ENCODE measurements at places on chromosomes 3 and 15.

DNA sequence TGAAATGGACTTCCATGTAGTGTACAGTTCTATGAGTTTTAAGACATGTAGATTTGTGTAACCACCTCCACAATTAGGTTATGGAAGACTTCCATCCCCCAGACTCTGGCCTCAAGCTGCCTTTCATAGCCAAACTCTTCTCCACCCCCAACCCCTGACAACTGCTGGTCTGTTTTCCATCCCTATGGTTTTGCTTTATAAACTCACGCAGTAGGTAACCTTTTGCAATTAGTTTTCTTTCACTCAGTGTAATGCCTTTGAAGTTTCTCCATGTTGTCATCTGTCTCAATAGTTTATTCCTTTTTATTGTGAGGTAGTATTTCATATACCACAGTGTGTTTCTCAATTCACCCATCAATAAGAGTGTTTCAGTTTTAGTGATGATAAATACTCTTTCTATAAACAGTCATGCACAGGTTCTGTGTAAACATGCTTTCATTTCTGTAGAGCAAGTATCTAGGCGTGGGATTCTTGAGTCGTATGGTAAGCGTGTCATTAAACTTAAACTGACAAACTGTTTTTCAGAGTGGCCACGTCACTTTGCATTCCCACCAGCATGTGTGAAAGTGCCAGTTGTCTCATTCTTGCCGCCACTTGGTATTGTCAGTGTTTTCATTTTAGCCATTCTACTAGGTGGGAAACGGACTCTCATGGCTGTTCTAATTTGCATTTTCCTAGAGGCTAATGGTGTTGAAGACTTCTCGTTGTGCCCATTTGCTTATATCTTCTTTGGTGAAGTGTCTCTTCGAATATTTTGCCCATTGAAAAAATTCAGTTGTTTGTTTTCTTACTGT, 47.3 kb upstream of the ALDH1A3 start:
- DNase-seq = no peak

- no peak for DNase-seq
Measured at GRCh38 chr3:151644986-151645385, 88.7 kb upstream of the AADACL2 start.

DNA sequence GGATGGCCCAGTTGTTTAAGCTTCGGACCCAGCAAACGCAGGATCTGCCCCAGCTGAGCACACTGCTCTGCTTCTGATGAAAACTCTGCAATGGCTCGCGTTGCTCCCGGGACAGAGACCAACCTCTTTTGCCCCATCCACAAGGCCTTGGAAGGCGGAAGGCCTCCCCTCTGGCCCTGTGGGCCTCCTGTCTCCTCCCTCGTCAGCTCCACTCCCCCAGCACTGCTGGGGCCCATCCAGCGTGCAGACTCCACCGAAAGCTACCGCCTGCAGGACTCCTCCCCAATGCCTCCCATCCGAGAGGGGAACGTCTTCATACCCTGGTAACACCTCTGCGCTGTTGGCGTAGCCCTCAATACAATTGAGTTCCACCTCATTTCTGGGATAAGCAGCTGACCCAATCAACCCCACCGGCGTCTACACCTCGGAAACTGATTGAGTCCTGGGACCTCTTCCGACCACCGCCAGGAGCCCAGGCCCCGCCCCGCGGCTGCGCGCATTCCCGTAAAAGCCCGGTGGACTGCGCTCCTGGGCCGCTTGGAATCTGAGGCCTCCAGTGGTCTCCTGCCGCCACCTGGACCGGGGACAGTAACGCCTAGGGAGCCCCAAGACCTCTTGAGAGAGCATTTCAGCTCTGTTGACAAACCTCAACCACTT, at the start of gene PRR23E:
PRR23E (plus strand) TSS at position 556 of the 657 bp plus-strand sequence. CDS start 3,555 bp downstream, outside the sequence.
- DNase-seq = no peak

GRCh38 chr3:132756108-132756650, 34.0 kb upstream of the NPHP3 start:
- no peak for DNase-seq

GRCh38 chr3:156803952-156804741, 22.0 kb upstream of the LEKR1 start:
- no peak for DNase-seq

DNA sequence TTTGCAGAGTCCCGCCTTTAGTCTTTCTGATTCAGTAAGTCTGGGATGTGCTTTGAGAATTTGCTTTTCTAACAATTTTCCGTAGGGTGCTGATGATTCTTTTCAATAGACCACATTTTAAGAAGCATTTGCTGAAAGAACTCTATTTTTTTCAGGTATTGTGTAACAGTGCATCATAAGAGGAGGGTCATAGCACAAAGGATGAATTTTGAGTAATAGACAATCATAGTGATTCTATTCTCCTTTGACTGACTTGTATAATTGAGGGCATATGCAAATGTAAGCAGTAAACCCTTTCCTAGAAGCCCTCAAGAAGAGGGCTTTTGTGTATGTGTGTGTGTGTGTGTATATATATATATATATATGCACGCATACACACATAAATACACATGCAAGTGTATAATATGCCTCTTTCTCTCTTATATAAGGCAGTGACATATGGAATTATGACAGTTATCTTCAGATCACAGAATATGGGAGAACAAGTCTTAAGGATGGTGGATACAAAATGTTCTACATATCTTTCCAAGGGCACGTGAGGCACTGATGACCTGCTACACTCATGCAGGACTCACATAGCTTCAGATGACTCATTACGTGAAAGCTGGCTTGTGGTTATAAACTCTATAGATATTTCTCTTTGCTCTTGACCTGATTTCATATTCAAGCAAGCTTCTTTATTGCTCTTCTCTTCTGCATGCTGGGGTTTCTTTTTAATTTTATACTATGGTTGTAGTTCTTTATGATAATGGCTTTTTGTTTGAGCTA, 6.5 kb upstream of the PLSCR1 start:
- DNase-seq = peak; percentile 78

GRCh38 chr15:34879107-34879506, 83.8 kb upstream of the ACTC1 start:
- no peak for DNase-seq

DNA sequence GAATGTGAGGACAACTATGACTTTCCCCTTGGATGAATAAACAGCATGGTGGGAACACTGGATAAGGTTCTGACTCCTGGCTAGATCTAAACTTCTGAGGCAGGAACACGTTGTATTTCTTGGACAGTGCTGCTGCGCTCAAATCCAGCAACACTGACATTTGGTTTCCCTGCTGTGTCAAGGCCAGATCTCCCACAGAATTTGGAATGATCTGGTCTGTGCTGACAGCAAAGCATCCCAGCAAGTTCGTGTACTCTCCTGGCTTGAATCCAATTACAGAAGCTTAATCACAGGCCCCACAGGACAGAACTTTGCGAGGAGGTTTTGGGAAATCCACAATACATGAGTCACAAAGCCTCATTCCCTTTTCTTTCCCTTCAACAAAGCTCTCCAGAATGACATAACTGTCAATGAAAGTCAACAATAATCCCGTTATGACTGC, 92.5 kb downstream of the ADAMTS9 start:
- DNase-seq = no peak

DNA sequence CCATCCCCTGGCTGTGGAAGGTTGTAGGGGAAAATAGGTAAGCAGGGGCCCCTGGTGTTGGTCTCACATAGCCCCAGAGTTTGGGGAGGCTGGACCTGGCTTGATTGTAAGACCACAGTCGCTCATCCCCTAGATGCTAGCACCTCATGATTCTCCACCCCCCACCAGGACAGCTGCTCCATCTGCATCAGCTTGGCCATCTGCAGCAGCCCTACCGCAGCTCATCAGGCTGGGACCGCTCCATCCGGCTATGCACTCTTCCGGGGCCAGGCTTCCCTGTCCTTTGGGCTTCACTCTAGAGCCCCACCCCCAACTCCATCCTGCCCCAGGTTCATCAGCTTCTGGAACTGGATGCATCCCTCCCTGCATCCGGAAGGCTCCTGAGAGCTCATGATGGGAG, 12.6 kb downstream of the SCN5A start:
- DNase-seq = no peak

GRCh38 chr3:66490214-66490613, 10.6 kb downstream of the LRIG1 start:
- DNase-seq = no peak

DNA sequence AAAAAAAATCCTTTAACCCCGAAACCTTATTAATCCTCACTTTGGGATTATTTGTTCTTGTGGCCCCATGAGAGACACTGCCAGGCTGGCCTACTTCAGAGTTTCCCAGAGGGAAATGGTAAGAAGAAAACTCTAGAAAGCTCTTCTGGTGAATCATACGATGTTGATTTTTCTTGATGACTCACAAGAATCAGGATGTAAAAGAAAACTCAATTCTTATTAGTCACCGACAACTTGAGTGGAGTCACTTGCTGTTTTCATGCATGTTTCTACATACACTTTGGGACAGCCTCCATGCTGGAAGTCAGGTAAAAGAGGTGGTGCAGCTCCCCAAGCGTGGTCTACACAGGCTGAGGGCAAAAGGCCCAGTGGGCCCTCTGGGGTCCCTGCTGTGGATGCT, 42.8 kb downstream of the MYO5C start:
- DNase-seq = peak; percentile 89

DNA sequence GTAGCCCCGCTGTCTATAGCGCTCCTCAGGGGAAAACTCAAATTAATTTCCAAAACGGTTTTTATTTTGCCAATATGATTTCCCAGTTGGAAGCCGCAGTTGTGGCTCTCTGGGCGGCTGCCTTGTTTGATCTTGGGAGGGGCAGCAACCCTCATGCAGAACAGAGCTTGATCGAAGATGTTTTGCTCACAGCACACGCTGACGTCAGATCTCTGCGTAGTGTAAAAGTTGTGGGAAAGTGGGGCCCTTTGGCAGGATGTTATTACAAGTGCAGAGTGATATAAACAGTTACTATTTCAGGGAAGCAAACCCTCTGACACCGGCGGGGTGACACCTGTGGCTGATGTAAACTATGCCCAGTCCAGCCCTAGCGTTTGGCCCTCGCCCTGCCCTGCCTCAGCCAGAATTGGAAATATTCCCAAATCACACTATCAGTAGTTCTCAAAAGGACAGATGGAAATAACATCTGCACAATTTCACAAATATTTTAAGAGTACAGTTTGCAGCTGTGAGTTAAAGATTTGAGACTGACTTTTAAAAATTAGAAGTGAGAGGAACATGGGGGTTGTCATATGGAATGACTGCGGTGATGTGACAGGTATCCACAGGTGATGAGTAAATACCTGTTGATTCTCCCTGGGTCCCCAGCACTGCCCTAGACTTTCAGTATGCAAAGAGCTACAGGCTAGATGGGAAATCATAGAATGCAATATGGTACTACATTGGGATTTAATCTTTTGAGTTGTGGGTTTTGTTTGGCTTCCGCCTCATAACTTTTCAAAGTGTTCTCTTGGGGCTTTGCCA, 1.7 kb downstream of the SYNM start:
- no peak for DNase-seq

- DNase-seq = no peak
Measured at GRCh38 chr3:64890006-64890405, 202.2 kb upstream of the ADAMTS9 start.
